ENCODE measurements at places on chromosomes 12 and 14. TPM values are rescaled to one million over a fixed set of nuclear protein-coding genes. Genes with fewer than 3 reads are reported as not detected.

The MANSC4 gene
- 0.59 TPM for polyA plus RNA-seq

GRCh38 chr14:60738843-60739508 is 4.4 kb downstream of the MNAT1 start:
- DNase-seq = no peak

The TAS2R42 gene
- not detected for polyA plus RNA-seq

The SMIM41 gene
- polyA plus RNA-seq = not detected

The TCL1B gene
- not detected for polyA plus RNA-seq

All from keratinocyte (primary cell).